ENCODE measurements at places on chromosomes 3 and 15.
A peak's percentile ranks its signal among the peaks of the same experiment; 100 is the strongest.

GRCh38 chr15:31932576-31932975 is 97.7 kb upstream of the CHRNA7 start:
- DNase-seq, result peak; percentile 68

DNA sequence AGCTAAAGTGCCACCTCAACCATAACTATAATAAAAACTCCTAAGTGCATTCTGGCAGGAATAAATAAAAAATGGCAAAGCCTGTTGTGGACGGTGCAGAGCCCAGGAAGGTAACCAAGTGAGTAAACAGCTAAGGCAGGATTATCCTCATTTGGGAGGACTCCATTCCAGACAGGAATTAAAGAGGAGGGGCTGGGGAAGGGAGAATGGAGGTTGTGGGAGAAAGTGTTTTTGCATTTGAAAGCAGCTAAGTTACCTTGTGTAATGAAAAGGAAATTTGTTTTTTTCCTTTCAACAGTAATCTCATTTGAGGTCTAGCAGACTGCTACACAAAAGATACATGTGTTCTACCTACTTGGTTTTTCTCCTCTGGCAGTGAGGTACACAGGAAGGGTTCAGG is 248.5 kb downstream of the TIGIT start:
- DNase-seq, result no peak

- peak; percentile 99 for DNase-seq
Measured at GRCh38 chr3:37935756-37936666, 54.6 kb upstream of the VILL start.

GRCh38 chr3:16053794-16054193 is 120.7 kb upstream of the GALNT15 start:
- no peak for DNase-seq

DNA sequence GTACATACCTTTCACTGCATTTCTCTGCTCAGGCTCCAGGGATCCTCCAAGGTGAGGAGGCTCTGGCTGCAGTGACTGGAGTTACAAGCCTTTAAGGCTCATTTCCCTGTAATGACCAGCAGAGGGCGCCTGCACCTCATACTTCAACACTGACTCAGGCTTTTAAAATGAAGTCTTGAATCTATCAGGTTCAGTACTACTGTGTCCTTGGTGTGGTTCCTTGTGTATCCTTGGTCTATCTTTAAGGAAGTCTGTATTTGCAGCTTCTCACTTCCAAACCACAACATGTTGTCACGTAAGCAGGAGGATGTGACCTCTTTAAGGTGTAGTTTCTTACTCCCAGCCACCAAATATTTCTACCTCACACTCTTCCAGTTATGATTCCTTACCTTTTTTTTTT is 122.5 kb upstream of the ZBED2 start:
- peak; percentile 86 for DNase-seq

- no peak for DNase-seq
Measured at GRCh38 chr3:12797124-12797891, 828 bp downstream of the CAND2 start.

DNA sequence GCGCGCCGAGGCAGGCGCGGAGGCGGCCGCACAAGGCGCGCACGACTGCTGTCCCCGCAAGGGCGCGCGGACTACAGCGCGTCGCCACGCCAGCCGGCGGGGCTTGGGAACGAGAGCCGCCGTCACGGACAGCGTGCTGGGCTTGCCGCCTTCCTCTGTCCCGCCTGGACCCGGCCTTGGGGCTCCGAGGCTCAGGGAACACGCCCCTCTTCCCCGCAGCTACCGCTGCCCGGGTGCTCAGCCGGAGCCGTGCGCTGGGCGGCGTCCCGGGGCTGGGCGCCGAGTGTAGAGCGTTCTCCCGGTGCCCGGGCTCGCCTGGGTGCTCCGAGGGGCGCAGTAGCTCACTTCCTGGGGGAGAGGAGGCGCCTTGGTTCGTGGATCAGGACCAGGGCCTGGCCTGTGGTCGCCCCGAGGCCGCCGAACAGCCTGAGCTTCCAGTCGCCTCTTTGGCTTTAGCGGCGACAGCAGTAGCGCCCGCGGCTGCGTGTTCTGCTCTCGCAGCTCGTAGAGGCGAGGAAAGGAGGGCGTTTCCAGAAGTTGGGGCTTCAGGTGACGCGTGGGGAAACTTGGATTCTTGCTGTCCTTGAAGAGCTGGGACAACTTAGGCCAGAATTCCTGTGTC is 226.7 kb upstream of the C2CD4B start:
- DNase-seq, result peak; percentile 67

DNA sequence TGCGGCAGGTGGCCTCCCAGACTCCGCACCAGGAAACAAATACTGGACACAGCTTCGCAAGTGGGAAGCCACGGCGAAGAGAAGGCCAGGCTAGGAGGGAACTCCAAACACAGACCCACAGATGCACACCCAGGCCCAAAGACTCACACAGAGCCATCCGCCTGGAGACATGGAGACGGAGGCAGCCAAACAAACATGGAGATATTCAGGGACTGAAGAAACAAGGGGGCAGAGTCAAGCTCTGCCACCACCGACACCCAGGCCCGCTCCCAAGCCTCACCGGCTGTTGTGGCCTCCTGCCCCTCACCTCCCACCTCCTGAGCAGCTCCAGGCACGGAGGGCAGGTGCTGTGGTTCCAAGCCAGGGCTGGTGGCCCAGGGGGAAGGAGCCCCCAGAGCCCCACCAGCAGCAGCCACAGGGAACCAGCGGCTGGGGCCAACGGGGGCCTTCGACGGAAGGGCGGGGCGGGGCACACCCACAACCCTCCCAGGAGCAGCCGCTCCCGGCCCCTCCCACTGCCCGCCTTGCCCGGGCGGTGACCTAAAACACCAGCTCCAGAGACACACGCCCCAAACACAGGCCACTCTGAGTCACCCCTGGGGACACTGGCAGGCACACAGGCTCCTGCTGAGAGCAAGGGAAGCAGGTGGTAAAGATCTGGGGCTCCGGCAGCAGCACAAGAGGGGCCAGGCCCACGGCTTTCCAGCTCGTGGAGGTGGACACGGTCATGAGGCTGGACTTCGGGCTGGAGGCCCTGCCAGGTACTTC is 31.9 kb downstream of the TNK2 start:
- no peak for DNase-seq

DNA sequence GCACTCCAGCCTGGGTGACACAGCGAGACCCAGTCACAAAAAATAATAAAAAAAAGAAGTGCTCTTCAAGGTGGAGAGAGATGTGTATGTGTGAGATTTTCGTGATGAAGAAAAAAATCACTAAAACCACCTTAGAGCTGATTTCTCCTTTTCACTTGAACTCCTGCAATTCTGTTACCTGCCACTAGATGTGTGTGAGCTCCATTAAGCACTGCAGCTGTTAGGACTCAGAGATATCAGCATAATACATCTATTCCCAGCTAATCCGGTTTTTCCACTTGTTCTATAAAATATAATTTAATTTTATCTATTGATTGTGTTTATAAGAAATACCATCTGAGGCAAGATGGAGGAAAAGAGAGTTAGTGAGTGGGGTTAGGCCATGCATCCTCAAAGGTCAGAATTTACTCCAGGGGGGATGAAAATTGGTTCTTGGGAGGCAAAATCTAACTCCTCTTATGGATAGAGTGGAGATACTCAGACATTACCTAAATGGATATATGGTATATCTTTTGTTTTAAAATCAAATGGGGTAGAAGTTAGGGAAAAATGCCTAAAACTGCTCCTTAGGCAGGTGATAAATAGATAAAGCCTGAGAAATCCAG is 152.7 kb downstream of the IL20RB start:
- peak; percentile 30 for DNase-seq

- no peak for DNase-seq
Measured at GRCh38 chr15:47340571-47340920, 376.8 kb upstream of the SEMA6D start.

DNA sequence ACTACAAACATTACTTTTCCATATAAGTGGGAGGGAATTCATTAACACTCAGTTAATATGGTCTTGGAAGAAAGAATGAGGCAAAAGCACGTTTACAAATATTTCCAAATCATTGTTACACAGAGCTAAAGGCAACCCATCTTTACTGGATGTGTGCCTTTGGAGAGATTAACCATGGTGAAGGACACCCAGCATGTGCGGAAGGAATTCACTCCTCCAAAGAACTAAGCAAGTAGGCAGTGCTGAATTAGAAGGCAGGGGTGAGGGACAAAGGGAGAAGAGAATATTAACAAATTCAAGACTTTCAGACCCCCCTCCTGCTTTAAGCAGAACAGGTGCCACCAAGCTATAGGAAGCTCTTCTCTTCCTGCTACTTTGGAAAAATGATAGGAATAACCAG is 10.1 kb downstream of the ARPP21 start:
- no peak for DNase-seq

DNA sequence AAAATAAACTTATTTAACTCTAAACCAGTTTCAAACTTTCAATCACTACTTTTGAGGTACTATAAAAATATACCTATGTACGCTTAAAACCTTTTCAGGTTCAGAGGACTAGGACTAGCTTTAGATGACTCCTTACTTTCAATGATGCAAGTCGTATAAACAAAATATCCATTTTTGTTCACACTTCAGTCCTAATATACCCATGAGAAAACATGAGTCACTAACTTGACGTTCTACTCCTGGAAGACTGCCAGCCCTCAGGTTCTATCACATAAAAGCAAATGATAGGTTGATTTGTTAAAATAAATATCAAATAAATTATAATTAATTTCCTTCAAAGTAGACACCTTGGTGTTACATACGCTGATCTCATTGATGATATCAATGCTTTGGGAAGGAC is 10.6 kb upstream of the P3H2 start:
- DNase-seq, result peak; percentile 59

- DNase-seq, result no peak
Measured at GRCh38 chr15:83682476-83683088, 28.7 kb downstream of the ADAMTSL3 start.

- no peak for DNase-seq
Measured at GRCh38 chr15:64640146-64640871, 135.1 kb downstream of the RBPMS2 start.

DNA sequence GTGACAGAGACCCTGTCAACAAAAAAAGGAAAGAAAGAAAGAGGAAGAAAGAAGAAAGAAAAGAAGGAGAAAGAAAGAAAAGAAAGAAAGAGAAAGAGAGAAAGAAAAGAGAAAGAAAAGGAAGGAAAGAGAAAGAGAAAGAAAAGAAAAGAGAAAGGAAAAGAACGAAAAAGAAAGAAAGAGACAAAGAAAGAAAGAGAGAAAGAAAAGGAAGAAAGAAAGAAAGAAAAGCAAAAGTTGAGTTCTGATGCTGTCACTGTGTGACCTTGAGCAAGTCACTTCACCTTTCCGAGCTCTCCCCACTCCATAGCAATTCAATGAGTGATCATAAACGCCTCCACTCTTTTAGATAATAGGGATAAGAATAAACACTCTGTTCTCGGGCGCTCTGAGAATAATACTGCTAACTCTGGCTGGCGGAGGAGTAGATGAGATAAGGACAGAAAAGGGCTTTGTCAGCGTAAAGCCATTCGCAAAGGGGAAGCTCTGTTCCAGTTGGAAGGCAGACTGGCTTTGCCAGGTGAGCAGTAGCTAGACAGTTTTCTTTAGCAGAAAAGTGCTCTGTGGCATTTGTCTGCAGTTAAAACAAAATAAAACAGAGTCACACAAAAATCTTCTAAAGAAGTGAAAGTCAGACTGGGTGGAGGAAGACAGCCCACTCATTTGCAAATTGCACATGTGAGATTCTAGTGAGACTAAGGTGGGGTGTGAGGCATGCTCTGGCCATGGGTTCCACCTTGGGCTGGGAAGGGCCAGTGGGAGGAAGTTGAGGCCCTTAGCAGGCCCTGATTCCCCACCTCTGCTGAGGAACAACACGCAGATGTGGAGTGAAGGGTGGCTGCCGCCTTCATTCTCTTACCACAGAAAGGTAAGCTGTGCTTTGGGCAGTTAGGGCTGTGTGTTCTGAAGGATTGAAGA is 9.6 kb upstream of the FLNB start:
- no peak for DNase-seq

DNA sequence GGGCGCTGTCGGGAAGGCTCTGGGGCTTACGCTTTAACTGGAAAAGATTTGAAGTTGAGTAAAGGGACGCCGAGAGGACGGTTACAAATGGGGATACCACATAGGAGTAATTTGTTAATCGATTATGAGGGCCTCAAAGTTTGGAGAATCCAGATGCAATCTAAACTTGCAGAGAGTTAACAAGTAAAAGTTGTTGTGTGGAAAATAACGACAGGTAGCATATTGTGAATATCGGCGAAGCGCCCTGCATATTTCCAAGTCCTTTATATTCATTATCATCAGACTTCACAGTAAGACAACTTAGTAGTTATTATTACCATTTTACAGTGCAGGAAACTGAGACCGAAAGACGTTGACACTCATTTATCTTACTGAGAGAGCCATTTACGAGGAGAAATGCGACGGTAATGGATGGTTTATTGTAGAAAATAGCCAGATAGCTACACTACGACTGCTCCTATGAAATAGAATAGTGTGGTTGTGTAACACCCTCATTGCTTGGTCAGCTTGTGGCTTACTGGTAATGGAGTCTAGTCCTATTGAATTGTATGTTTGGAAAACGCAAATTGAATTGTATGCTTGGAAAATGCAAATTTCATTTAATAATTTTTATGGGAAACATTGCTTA is 700 bp downstream of the MKRN2 start:
- DNase-seq, result peak; percentile 16

DNA sequence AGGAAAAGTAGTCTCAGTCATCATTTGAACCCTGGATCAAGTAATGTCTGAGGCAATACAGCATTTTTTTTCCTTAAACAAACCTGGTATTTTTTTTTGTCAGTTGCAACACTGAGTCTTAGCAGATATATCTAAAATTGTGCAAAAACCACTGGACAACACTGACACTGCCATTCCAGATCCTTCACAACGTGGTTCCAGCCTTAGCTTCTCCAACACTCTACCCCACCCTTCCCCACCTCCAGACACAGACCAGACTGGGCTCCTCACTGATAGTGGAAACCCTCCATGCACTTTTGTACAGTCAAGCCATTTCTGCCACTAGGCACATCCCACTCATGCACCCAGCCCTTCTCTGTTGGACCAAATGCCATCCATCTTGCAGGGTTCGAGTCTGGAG is 199.6 kb upstream of the CTNNB1 start:
- no peak for DNase-seq

DNA sequence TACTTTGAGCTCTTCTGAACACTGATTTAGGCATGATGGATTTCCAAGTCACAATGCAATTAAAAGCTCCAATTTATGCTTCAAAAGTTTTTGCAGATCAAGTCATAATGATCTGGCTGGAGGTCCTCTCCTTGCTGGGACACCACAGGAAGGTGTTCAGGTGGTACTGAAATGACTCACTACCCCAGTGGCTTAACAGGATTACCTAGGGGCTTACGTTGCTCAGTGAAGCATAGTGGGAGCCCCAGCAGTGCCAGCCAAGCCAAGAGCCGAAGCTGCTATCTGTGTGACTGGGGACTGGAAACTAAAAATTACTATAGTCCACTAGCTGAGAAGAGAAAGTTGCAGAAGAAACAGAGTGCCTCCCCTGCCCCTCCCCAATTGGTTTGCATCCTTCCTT is 110.1 kb upstream of the LPP start:
- no peak for DNase-seq

DNA sequence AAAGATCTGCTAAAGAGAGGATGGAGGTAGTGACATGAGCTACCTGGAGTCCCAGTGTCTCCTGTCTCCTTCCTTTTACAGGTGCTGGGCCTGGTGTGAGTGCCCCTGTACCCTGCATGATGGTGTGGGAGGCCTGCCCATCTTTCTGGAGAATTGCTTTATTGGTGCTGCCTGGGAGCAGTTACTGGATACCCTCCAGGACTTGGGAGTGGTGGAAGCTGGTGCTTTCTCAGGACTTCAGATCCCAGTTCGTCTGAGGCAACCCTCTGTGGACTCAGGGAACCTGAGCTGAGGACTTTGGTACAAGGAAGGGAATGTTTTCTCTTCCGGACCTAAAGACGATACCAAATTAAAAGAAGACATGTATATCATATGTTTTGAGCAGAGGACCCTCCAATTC is 18.3 kb upstream of the NUDT16 start:
- no peak for DNase-seq
